Progenitor cell of endocrine pancreas (in vitro differentiated cells): ENCODE measurements at places on chromosomes 13 and 19. TPM values are rescaled to one million over a fixed set of nuclear protein-coding genes. Genes with fewer than 3 reads are reported as not detected.

The HSD17B14 gene
- total RNA-seq, result 20.5 and 22.1 TPM in 2 replicates

The FFAR2 gene
- 1.2 and 1.9 TPM in 2 replicates for total RNA-seq

The OR7D2 gene
- 1.2 and 1.8 TPM in 2 replicates for total RNA-seq

The RGCC gene
- not detected in 2 replicates for total RNA-seq

GRCh38 chr13:71378961-71379905, 487.8 kb downstream of the DACH1 start:
- H3K4me1 ChIP-seq, result peaks cover 3% of the 10 kb centered on the region
- H3K27me3 ChIP-seq, result no peaks in the 10 kb centered on the region
- H3K36me3 ChIP-seq, result no peaks in the 10 kb centered on the region
- DNase-seq, result no peak
- H3K27ac ChIP-seq, result no peak overlapping the region

DNA sequence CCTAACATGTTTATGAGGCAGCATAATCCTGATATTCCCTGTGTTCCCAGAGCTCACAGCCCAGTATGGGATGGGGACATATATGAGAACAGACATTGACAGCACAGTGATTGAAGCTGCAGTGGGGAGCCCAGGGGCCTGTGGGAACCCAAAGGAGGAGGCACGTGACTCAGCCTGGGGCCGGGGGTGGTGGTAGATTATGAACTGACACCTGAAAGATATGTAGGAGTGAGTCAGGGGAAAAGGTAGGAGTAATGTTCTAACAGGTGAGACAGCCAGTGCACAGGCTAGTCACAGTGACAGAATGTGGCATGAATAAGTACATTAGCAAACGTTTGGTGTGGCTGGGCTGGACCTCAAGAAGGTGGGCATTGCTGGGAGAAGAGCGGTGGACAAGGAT, 29.0 kb downstream of the CKM start:
- H3K36me3 ChIP-seq, result peaks cover 49% of the 10 kb centered on the region
- no peak for DNase-seq
- no peak overlapping the region for H3K4me3 ChIP-seq
- no peak overlapping the region for H3K27ac ChIP-seq

- no peaks in the 10 kb centered on the region for H3K27me3 ChIP-seq
- H3K4me1 ChIP-seq, result no peaks in the 10 kb centered on the region
- peak overlapping the region; percentile 98 for H3K27ac ChIP-seq
- peak; percentile 83 for DNase-seq
Measured at GRCh38 chr19:48795055-48795684, 15.7 kb downstream of the BCAT2 start.

DNA sequence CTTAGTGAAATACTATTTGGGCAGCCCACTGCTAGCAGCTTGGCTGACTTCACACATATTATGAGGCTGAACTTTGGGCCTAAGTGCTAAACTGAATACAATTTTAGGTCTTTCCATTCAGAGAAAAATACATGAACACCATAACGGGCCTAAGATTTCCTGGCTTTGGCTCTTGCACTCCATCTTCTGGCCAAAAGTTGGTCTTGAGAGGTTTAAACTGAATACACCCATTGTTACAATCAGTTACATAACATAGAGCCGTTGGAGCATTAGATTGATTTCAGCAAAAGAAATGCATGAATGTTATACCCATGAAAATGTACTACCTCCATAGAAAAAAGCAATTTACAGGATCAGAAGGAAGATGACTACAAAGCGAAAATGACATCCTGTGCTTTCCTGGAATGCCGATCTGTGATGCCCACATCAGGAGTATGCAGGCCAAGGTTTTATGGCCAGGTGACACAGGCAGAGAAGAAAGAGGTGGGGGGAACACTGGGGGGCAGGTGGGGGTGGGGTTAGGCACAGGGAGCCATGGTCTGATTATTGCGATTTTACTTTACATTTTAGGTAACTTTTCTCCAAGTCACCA, 11.1 kb upstream of the SHISA2 start:
- H3K27ac ChIP-seq, result no peak overlapping the region
- peaks cover 29% of the 10 kb centered on the region for H3K27me3 ChIP-seq
- no peak for DNase-seq
- H3K4me1 ChIP-seq, result peaks cover 8% of the 10 kb centered on the region
- H3K4me3 ChIP-seq, result no peak overlapping the region

GRCh38 chr13:43785650-43786471, 911 bp downstream of the ENOX1 start:
- H3K4me1 ChIP-seq, result peaks cover 6% of the 10 kb centered on the region
- peak; percentile 59 for DNase-seq
- no peak overlapping the region for H3K27ac ChIP-seq
- no peaks in the 10 kb centered on the region for H3K36me3 ChIP-seq

DNA sequence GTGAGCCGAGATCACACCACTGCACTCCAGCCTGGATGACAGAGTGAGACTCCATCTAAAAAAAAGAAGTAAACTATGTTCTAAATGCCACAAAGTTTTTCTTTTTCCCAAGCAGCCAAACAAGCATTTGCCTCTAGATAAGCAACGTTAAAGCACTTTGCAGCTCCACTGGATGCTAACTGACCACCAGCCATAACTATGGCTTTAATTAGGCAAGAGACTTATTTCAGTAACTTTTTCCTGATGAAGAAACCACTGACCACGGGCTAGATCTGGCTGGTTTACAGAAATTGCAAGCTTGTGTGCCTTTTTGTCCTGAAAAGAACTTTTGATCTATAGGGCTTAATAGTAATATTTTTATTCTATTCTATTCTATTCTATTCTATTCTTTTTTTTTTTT, 22.1 kb downstream of the CD70 start:
- H3K4me3 ChIP-seq, result no peak overlapping the region
- DNase-seq, result no peak
- H3K4me1 ChIP-seq, result peaks cover 2% of the 10 kb centered on the region
- H3K27me3 ChIP-seq, result no peaks in the 10 kb centered on the region
- no peak overlapping the region for H3K27ac ChIP-seq

- no peak overlapping the region for H3K4me3 ChIP-seq
- no peaks in the 10 kb centered on the region for H3K4me1 ChIP-seq
- no peak overlapping the region for H3K27ac ChIP-seq
- no peak for DNase-seq
- no peaks in the 10 kb centered on the region for H3K36me3 ChIP-seq
Measured at GRCh38 chr13:47475441-47475948, 525.6 kb downstream of the SUCLA2 start.
